ENCODE measurements at places on chromosomes 4 and X. TPM values are rescaled to one million over a fixed set of nuclear protein-coding genes. Genes with fewer than 3 reads are reported as not detected.

GRCh38 chrX:40908857-40909475, 173.6 kb upstream of the MED14 start:
- no peak for DNase-seq

- DNase-seq, result no peak
Measured at GRCh38 chr4:184575306-184575705, 73.9 kb downstream of the CASP3 start.

- no peak for DNase-seq
Measured at GRCh38 chr4:8252301-8253173, 17.0 kb upstream of the HTRA3 start.

GRCh38 chr4:172787111-172787510, 381.5 kb upstream of the GALNT7 start:
- DNase-seq, result no peak

- DNase-seq, result no peak
Measured at GRCh38 chr4:146640021-146640464, 1.4 kb downstream of the POU4F2 start.

The ZNF732 gene
- total RNA-seq, result not detected

The PFKFB1 gene
- total RNA-seq, result 0.36 TPM

The IL2 gene
- total RNA-seq, result 0.57 TPM

Measured in Panc1 (cell line).